ENCODE measurements at places on chromosomes 3 and 15.

GRCh38 chr3:191531434-191531972, 70.5 kb downstream of the PYDC2 start:
- DNase-seq, result no peak

DNA sequence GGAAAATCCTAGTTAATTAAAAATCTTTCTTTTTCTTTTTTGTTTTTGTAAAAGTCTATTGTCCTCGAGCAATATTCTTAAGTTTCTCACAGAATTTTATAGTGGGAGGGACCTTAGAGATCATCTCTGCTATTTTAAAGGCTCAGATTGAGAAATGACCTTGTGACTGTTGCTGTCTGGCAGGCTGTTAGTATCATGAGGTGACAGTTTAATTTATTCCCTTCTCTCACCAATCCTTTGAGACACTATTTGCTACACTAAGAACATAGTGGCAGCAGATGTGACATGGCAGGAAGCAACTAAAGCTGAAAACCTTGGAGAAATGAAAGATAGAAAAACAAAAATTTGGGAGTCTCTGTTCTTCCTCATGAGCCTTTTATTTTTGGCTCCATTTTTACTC, 24.9 kb downstream of the APPL1 start:
- no peak for DNase-seq

- DNase-seq, result no peak
Measured at GRCh38 chr15:38427380-38427779, 26.5 kb upstream of the FAM98B start.

GRCh38 chr3:163476179-163476578, 1602.1 kb downstream of the SI start:
- peak; percentile 12 for DNase-seq

DNA sequence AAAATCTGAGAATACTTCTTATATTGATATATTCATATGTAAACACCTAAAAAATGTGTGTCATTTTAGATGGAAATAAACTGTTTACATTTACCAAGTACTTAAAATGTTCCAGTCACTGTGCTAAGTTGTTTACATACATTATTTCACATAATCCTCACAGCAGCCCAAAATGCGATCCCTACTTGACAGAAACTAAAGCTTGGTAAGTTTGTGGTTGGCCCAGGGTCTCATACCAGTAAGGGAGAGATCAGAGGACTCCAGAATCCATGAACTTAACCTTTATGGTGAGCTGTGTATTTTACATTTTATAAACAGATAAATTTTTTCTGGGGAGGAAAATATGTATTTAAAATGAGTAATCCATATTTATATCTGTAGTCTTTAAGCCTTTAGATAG, 51.2 kb downstream of the SLC25A26 start:
- DNase-seq, result no peak

DNA sequence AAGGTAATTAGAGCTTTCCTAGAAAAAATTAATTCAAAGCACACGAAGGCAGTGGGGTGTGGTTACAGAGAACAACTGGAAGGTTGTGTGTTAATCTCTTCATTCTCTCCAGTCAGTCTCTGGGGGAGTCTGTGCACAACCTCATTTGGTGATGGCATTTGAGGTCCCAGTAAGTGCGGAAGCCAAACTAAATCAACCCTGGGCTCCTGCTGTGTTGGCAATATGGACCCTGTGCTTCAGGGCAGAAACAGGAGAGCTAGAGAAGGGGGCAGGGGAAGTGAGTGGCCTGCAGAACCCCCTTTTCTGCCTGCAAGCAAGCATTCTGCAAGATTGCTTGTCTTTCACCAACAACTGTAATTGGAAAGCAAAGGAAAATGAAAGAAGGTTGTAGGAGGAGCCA, 195.9 kb upstream of the ST8SIA2 start:
- no peak for DNase-seq

DNA sequence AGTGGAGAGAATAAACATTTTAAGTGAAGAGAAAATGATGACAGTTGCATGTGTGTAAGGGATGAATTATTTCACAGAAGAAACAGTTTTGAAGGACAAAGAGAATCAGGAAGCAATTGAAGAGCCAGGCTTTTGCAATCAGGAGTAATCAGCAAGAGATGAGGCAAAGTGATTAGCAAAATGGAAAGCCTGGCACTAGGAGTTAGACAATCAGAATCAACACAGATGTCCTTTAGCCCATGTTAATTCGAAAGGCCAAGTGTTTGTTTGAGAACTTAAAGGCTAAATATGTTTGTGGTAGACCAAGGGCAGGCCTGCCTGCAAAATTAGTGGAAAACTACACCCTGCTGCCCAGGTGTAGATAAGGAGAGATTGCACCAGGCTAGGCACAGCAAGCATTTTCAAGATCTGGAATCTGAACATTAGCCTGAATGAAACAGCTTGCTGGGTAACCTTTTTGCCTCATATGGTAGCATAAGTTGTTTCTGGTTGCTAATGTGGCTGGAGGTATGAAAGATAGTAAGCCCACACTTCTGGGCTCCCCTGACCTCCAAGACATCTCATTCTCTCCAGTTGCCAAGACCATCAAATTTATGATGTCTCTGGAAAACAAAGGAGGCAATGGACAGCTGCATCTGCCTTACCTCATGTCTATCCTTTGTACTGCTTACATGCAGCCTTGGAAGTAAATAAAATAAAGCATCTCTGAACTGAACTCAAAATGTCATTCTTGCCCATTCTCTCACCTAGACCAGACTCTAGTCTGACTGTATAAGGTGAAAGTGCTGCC, 22.0 kb upstream of the LEKR1 start:
- DNase-seq, result peak; percentile 66

GRCh38 chr15:94864600-94864999, 633.2 kb downstream of the MCTP2 start:
- no peak for DNase-seq

DNA sequence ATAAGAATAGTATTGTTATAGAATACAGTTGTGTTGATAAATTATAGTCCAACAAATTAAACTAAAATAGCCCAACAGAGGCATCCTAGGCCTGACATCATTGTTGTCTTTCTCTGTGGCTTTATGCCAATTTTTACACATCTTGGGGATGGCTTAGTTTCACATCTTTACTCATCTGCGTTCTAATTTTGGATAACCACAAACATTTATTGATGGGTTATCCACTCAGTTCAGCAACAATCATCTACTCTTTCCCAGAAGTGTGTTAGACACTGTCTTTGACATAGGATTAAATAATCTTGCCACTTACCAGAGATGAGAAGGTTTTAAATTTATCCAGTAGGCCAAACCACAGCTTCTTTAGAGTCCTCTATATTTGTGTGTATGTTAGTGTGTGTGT, 120.8 kb upstream of the PHLDB2 start:
- no peak for DNase-seq
